ENCODE measurements at places on chromosomes 6 and 20. TPM values are rescaled to one million over a fixed set of nuclear protein-coding genes. Genes with fewer than 3 reads are reported as not detected.

- DNase-seq, result no peak
Measured at GRCh38 chr6:21648475-21649050, 55.0 kb downstream of the SOX4 start.

TAAR2 gene
- not detected for total RNA-seq

GRCh38 chr6:6002848-6003620, 3.7 kb downstream of the NRN1 start:
- DNase-seq, result no peak

GLP1R gene
- 6.8 TPM for total RNA-seq

DNA sequence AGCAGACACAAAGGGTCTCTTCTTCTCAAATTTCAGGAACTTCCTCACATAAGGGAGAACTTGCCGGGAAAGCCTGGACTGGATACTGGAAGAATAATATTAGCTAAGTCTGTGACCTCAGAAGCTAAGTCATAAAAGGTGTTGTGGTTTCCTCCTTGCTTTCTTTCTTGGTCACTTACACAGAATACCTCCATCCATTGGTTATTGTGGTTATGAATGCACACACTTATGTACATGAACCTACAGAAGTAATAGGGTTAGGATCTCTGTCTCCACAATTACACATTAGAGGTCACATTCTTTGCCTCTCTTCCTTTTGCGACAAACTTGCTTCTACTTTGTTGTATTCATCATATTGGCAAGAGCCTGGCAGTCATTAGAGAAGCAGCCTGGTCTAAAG, 40.4 kb downstream of the ZNF391 start:
- DNase-seq, result no peak

- no peak for DNase-seq
Measured at GRCh38 chr20:25221592-25222460, 26.1 kb upstream of the PYGB start.

DNA sequence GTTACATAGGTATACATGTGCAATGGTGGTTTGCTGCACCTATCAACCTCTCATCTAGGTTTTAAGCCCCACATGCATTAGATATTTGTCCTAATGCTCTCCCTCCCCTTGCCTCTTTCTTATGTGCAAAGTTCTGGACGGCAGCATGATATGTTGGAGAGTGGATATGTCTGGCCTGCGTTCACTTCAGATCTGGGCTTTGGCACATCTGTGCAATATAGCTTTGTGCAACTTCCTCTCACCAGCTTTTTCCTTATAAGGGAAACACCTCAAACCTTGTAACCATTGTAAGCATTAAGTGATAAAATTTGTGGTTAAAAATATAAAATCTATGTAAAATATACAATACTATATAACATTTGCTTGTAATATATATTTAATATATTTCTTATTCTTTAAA, 288.0 kb downstream of the PHACTR1 start:
- no peak for DNase-seq

ACTR5 gene
- total RNA-seq, result 2.6 TPM

DNA sequence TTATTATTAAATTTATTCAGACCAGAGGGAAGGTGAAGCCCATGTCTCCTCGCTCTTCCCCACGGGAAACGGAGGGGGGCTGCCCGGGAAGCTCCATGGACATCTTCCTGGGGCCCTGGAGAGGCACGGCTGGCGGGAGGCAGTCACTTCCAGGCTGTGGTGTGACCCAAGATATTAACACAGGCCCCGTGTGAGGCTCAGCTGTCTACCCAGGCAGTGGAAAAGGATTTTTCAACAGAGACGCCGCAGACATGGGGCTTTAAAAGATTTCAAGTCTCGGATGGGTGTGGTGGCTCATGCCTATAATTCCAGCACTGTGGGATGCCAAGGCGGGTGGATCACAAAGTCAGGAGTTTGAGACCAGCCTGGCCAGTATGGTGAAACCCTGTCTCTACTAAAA, 117.9 kb downstream of the ERMARD start:
- DNase-seq, result no peak

SYNDIG1 gene
- 15.8 TPM for total RNA-seq

DNA sequence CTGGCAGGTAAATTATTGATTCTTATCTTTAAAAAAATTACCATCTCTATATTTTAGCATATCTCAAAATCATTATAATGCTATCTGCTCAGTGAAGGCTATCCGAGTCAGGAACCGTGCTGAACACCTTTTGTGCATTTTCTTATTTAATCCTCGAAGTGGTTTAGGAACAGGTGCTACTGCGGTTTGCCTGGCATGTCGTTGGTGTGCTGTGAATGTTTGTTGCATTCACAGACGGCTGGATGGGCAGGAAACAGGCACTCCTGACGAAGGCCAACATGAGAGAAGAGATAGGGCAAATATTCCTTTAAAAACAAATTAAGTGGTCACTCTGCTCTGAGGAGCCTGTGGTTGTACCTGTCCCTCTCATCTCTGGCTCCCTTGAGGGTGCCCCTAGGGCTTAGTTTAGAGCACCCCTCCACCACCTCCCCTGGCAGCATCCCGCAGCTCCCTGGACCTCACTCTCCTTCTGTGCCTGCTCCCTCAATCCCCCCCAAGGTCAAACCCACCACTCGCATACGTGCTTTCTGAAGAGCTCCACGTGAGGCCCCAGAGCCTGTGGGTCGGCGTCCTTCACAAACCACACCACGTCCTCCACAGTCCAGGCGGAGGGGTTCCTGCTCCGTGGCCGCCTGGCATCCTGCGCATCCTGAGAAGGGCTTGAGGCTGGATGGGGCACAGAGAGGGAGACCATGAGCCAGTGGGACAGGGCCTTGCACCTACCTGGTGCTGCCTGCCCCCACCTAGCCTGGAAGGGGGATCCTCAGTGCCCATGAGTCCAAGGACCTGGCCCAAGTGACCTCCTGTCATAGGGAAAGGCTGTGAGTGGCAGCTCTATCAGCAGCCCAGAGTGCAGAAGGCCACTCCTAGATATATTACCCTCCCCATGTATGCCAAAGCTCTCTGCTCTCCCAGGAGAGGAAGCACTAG, 116.5 kb downstream of the SCML4 start:
- no peak for DNase-seq

OLIG3 gene
- total RNA-seq, result not detected

LY86 gene
- 1.1 TPM for total RNA-seq

KHDC1L gene
- not detected for total RNA-seq

DNA sequence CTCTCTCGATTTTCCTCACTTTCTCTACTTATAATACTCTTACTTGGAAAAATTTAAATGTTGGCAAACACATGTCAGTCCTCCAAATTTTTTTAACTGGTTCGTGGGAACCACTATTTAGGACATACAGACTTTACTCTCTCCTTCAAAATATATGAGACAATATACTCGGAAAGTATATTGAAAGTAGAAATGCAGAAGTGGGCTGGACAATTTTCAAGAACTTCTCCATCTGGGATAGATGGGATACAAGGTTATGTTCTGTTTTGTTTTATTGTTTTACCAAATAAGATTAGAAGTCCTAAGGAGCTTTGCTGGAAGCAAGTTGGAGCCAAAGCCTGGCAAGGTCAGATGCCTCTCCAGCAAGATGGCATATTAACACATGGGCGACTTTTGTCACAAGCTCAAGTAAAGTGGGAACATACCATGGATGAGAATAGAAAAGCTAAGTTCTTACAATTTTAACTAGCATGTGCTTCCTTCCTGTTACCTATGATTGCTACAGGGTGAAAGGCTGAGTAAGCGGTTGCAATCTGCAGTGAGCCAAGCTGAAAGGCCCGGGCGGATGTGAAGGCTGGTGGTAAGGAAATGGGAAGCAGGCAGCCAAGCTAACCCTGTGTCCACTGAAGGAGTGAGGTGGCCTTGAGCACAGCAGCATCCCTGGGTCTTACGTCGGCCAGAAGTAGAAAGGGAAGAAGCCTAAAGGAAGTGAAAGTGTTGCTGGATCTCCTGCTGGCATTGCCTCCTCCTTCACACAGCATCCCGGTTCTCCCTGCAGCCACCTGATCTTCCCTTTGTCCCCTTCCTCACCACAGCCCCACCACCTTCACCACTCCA, 7.1 kb downstream of the MAP3K5 start:
- peak; percentile 88 for DNase-seq

DNA sequence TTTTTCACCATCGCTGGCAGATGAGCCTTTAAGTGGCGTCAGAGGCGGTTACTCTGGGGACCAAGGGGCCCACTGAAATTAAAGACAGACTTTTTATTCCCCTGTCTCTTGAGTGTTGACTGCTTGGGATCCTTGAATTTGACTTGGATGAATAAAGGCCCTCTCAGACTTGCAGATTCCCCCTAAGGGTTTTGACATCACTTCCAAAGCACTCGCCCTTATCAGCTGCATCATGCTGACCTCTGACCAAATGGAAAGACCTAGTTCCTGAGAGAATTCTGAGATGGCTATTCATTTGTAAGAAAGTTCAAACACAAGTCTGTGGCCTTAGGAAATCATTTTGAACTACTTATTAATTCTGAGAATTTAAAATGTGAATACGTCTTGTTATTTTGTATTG, 13.5 kb upstream of the MOXD1 start:
- DNase-seq, result no peak

Measured in Right ventricle myocardium inferior (tissue), 1 donor.